ENCODE measurements at places on chromosomes 13 and 19.

DNA sequence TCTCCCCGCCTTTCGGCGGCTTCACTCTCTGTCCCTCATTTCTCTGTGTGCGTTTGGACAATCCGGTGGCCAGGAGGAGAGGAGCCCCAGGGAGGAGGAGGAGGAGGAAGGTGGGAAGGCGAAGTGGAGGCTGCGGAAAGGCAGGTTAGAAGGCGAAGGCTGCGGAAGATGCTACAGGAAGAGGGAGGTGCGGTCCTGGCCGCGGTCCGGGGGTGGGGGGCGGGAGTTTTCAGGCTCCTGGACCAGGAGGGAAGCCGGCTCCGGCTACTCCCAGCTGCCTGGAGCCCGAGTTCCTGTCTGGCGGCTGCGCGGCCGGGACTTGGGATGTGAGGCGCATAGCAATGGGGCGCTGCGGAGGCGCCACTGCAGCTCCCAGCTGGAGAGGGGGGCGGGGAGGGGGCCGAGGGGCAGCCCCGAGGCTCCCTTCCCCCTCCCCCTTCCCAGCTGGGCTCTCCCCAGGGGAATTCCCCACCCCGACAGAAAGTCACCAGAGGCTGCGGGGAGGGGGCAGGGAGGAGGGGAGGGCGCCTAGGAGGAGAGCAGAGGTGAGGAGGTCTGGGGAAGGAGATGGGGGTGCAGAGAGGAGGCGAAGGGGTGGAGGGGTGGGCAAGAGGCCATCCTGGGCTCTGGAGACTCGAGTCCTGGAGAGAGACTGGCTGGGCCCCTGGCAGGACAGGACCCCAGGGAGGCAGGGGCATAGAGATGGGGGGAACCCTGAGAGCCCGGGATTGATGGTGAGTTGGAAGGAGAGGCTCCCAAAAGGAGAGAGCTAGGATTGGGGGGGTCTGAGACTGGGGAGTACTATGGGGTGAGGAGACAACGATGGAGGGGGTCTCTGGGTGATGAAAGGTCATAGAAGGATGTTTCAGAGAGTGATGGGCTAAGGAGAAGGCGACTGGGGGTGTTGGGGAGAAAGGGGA is 2.0 kb downstream of the LRRC4B start:
- DNase-seq, result no peak

DNA sequence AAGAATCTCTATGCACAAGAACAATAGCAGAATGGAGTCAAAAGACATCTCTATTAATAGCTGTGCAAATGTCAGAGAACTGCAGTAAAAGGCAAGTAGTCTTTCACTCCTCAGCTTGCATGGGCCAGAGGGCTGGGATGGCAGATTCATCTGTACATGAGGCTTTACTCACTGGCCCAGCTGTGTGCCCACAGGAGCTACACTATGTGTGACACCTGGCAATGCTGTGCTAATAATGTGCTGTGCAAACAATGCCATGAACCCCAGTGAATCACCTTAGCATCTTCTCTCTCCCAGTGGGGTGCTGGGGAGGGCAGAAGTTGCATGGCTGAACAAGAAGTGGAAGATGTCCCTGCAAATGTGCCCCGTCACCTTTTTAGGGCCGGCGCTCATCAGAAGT is 73.1 kb downstream of the KL start:
- DNase-seq, result no peak

GRCh38 chr19:33665776-33666595 is 44.2 kb downstream of the CHST8 start:
- no peak for DNase-seq

DNA sequence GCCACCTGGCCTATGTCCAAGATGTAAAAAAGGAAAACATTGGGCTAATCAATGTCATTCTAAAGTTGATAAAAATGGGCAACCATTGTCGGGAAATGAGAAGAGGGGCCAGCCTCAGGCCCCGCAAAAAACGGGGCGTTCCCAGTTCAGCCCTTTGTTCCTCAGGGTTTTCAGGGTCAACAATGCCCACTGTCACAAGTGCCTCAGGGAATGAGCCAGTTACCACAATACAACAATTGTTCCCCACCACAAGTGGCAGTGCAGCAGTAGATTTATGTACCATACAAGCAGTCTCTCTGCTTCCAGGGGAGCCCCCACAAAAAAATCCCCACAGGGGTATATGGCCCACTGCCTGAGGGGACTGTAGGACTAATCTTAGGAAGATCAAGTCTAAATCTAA is 112.5 kb downstream of the ZNF486 start:
- DNase-seq, result no peak

DNA sequence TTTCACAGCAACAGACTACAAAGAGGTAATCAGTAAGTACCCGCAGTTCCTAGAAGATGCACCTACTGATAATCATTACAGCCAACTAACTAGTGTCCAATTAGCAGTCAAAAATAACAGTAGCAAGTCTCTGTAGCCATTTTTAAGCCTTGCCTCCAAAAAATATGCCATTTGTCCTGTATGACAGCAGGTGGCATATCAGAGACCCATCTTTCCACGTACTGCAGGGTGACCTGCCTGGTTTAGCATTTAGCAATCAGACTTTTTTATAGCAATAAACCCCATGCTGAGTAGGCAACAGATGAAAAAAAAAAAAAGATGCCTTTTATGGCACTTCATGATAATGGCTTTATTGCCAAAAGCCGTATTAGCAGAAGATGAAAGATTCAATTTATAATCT is 155.3 kb upstream of the LSM14A start:
- no peak for DNase-seq

- DNase-seq, result no peak
Measured at GRCh38 chr13:76036176-76036575, 400.0 kb downstream of the LMO7 start.

DNA sequence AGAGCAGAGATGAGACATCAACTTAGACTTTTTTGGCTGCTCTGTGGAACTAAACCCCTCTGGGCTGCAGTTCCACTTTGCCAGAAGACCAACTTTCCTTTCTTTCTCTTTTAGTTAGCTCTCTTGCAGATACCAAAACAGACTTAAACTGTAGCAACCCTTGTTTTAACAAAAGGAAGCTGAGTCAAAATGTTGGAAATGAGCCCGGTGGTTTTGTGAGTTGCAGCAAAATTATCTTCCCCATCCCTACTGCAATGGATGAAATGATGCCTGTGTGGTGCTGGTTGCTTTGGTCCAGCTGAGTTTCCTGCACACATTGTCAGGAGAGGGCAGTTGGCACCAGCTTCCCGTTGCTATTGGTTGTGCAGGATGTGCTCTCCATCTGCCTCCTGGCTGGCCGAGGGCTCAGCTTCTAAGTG is 115.3 kb downstream of the LRCH1 start:
- no peak for DNase-seq

DNA sequence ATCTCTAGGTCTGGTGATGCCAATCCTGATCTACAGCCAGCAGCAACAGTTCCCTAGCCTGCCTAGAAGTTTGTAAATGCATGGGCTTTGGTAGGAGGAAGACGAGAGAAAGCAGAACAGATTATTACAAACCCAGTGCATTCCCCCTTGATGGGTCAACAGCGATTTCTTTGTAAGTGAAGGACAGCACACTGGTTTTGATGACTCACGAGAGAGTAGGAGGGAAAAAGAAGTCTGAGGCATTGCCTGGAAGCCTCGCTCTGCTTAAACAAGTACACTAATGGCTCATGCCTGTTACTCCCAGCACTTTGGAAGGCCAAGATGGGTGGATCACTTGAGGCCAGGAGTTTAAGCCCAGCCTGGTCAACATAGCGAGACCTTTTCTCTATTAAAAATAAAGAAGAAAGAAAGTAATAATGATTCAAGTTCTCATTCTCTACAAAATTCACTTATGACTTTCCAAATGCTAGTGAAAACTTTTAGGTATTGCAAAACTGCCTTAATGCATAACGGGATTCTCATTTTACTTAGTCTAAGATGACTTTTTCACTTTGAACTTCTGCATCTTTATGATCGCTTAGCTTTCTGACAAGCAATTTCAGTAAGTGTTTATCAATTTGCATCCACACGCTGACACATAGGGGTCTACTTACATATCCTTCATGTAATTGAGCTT is 47.7 kb upstream of the USPL1 start:
- DNase-seq, result no peak

GRCh38 chr19:13995878-13996765 is 10.0 kb downstream of the RFX1 start:
- DNase-seq, result no peak

- DNase-seq, result no peak
Measured at GRCh38 chr19:28596561-28597071, 616.3 kb downstream of the UQCRFS1 start.

DNA sequence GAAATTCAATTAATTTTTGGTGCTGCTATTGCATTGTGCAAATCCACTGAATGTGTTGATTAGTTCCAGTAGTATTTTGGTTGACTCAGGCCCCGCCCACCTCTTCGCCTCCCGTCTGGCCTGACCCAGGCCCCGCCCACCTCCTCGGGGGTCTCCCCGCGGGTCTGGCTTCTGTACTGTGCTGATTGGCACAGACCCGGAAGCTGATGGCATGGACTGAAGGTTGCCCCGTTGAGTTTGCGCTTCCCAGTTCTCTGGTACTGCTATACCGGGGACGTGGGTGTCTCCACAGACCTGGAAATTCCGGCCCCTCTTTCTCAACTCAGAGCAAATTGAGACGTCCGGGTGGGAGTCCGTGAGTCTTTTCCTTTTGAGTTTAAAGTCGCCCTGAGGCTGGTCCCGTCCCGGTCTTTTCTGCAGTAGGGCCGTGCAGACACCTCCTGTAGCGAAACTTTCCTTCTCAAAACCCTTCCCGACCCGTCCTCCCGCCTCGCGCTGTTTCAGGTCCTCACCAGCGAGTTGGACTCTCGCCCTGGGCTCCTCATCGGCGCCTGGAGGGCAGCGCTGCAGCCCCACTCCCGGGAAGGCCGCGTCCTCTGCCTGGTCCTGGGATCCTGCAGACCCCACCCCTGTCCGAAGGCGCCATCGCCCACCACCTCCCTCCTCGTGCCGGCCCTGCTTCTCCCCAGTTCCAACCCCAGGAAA is 14.8 kb downstream of the ZNF701 start:
- no peak for DNase-seq

Measured in NK-92 treated with Interleukin-12 subunit alpha and Interleukin-12 subunit beta, amount 100 ng/mL, for 24 hours (cell line).